ENCODE measurements at places on chromosomes 3 and 15.

GRCh38 chr3:33196538-33196937 lies 22.1 kb downstream of the SUSD5 start:
- DNase-seq, result no peak

GRCh38 chr3:161401389-161401788 lies 30.1 kb upstream of the SPTSSB start:
- DNase-seq, result no peak

- DNase-seq, result no peak
Observed at GRCh38 chr3:1783995-1784394, 314.7 kb upstream of the CNTN4 start.

GRCh38 chr3:48024401-48024800 lies 8.2 kb upstream of the MAP4 start:
- no peak for DNase-seq

DNA sequence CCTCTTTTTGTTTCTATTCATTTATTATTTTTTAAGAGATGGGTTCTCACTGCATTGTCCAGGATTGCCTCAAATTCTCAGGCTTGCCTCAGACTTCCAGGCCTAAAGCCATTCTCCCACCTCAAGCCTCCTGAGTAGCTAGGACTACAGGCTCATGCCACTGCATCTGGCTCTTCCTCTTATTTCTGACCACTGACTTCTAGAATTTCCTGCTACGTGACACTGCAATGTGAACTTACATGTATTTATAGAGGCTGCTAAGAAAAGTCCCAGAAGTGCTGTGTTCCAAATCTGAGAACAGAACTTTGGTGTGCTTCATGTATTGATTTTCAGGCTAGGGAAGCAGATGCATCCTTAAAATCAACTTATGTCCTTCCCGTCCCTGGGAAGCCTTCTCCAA lies 407.4 kb downstream of the RSL24D1 start:
- DNase-seq, result no peak
